ENCODE measurements at places on chromosomes 11 and 22. TPM values are rescaled to one million over a fixed set of nuclear protein-coding genes. Genes with fewer than 3 reads are reported as not detected.

DNA sequence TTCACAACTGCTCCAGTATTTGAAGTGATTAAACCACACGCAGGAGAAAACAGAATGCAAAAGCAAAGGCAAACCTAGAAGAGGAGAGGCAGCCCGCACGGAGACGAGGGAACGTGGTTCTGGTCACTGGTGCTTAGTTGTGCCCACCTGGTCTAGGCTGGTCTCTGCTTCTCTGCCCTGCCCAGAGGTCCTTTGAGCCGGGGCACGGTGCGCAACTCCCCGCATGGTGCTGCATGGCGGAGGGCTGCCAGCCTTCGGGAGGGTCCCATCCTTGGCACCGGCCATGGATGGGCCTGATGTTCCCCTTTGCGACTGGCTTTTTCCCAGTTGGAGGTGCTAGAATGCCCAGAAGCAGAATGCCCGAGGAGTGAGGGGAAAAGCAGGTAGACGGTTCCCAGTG lies 46.1 kb downstream of the KCNC1 start:
- no peak for DNase-seq

- no peak for DNase-seq
These were observed 37.0 kb upstream of the SOX6 start for GRCh38 chr11:16393340-16393739.

GRCh38 chr11:111906680-111907079 lies 4.9 kb downstream of the CRYAB start:
- DNase-seq = no peak

Gene A4GALT
- total RNA-seq = 14.2 TPM

- no peak for DNase-seq
These were observed 123.4 kb downstream of the C11orf58 start for GRCh38 chr11:16861862-16862261.

DNA sequence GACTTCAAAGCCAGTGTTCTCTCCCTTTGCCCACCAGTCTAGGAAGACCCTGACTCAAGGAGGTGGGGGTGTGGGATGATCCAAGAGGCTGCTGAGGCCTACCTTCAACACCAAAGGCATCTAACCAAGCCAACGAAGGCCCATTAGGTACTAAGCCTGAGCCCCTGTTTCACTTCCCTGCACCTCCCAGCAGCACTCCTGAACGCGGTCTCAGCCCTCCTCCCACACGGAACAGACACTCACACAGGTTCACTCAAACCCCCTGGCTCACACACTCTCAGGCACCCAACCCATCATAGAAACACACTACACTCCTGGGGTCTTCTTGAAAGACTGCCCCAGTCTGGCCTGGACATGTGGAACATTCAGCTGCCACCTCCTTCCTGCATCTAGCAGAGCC lies 40.7 kb downstream of the SLC22A12 start:
- DNase-seq = no peak

Gene OR8A1
- total RNA-seq = 7.0 TPM

DNA sequence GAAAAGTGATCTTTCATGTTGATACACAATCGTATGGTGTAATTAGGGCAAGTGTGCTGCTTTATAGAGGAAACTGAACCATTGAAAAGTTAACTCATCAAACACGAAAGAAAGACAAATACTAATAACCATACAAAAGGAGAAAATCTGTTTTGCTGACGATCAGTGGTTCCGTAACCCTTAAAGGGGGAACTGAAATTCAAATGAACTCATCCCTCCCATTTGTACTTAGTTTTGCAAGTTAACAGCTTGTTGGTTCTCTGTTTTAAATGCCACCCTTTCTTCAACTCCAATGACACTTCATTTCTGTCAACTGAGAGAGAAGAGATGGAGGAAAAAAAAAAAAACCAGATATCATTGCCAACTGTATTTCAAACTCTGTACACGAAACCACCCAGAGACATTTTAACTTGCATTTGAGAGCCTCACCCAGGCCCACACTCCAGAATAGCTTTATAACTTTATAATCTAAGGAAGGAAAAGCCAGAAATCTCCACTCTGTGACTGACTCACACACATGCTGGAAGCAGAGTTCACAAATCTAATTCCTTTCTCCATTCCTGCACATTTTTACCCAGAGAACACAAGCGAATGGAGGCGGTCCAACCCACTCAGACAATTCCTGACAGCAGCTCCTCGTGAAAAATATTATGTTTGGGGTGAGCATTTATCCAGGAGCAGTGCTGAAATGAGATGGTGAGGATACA lies 17.4 kb upstream of the CSNK2A3 start:
- peak; percentile 94 for DNase-seq

Gene TBC1D22A
- total RNA-seq = 9.4 TPM

- no peak for DNase-seq
These were observed 132.1 kb downstream of the RAB38 start for GRCh38 chr11:88043149-88043548.

DNA sequence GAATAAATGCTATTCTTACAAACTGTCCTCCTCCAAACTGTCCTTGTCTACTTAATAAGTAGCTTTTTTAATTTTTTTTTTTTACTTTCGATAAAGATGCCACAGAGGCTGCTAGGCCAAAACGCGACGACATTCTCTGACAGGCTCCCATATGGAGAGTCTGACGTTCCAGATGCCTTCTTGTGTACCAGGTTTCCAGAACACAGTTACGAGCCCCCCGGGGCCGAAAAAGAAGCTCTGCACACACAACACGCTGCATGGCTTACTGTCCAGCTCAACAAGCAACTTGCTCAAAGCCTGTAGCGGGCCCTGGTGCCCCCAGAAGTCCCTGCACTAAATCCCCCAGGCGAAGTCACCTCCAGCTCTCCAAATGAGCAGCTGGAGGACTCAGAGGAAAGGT lies 39.3 kb downstream of the LARGE1 start:
- no peak for DNase-seq

Gene SMTN
- total RNA-seq = 198 TPM

Gene ARRB1
- 7.5 TPM for total RNA-seq

Gene TSPAN32
- total RNA-seq = 1.7 TPM

GRCh38 chr22:49417833-49418232 lies 409.8 kb downstream of the BRD1 start:
- no peak for DNase-seq

Gene TCIRG1
- 63.8 TPM for total RNA-seq

Gene MAP6
- 10.4 TPM for total RNA-seq

GRCh38 chr11:640021-640706 lies 3.1 kb downstream of the DRD4 start:
- no peak for DNase-seq

DNA sequence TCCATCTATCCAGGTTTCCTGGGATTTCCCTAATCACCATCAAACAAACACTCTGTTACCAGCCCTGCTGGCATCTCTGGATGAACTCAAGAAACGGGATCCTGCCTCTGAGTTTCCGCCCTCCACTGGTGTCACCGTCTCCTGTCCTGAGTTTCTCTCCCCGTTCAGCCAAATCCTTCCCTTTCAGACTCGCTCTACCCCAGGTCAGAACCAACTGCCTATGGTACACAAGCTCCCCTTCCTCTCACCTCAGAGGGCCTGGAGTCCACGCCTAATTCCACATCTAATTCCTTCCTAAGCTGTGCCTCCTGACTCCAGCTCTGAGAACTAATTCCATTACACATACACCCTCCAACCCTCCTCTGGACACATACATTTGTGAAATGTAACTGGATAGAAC lies 96.1 kb downstream of the SHANK2 start:
- DNase-seq = no peak

Gene BEST1
- total RNA-seq = 7.5 TPM

DNA sequence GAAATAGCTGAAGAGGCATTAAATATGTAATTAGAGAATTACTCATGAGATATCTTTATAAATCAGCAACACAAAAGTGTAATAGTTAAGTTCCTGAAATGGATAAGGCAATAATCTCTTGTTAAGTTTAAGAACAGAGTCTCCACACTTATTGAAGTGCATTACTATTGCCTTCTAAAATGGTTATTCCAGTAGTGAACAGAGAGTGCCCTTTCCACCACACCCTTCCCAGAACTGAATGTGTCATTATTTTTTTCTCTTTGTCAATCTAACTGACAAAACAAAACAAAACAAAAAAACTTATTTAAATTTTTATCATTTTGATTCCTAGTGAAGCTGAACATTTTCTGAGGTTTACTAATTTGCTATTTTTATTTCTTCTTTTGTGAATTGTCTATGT lies 9.2 kb upstream of the PRRG4 start:
- no peak for DNase-seq

DNA sequence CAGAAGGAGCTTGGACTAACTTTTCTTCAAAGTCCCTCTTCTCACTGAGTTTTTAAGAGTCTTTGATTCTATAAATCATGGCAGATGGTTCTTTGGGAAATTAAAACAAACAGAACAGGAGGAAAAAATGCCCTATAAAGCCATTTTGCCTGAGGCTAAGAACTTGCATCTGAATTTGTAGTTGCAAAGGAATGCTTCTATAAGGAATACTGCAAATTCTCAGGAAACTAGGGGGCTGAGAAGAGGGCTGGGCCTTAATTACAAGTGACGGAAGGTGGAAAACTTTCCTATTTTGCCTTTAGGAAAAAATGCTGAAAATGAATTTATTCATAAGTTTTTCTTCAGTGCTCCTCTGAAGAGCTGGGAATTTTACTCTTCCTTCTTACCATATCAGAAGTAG lies 90.0 kb upstream of the NARS2 start:
- DNase-seq = no peak

DNA sequence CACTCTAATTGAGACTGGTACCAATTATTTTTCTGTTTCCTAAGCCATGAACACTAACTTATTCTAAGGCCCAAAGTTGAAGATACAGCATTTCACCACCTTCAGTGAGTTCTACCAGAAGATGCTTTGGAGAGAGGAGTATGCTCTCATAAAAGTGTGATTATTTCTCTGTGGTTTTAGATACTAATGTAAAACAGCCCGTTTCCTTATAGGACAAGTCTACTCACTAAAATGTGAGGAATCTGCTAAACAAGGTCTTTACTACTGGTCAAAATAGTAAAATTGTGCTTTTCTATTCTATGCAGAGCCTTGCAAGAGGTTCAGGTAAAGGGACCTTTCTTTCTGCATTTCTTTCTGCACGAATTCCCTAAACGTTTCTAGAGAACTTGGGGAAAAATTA lies 2.4 kb downstream of the LGR4 start:
- DNase-seq = peak; percentile 17

- DNase-seq = peak; percentile 54
These were observed 64.7 kb downstream of the ELFN2 start for GRCh38 chr22:37362621-37363020.

DNA sequence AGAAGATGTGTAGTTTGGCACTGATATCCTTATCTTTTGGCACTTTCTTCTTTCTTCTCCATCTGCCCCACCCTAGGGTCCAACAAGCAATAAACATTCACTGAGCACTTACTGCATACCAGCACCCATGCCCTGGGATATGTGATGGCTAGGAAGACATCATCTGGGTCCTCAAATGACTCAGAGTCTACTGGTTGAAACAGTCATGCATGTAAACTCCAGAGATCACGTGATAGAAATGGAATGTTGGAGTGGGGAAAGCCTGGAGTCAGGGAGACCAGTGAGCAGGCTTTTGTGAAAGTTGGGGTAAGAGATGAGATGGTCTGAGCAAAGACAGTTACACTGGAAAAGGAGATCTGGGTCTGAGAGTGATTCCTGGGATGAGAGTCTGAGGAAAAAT lies 724.9 kb upstream of the TENM4 start:
- no peak for DNase-seq

Gene BIK
- total RNA-seq = not detected

Gene GAS2L1
- 1.7 TPM for total RNA-seq

DNA sequence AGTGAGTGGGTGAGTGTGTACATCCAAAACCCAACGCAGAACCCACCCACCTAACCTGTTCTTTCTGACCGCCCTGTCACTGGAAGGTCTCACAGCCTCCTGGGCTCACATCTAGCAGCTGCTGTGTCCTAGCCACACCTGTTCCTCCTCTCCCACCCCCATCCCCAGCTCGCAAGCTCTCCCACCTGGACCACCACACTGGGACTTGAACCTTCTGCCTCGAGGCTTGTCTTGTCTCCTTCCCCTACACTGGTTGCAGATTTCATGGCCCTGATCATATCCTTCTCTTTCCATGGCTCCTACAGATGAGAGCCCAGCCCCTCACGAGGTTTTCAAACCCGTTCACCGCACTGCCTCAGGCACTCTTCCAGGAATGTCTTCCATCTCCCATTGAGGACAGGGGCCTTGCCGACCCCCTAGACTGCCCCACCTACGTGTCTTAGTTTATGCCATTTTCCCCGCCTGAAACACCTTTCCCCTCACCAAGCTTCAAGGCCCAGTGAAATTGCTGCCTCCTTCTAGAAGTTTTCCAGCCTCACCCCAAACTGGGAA lies 6.7 kb downstream of the IFITM10 start:
- no peak for DNase-seq
